ENCODE measurements at places on chromosomes 5 and 9.
A peak's percentile ranks its signal among the peaks of the same experiment; 100 is the strongest.

DNA sequence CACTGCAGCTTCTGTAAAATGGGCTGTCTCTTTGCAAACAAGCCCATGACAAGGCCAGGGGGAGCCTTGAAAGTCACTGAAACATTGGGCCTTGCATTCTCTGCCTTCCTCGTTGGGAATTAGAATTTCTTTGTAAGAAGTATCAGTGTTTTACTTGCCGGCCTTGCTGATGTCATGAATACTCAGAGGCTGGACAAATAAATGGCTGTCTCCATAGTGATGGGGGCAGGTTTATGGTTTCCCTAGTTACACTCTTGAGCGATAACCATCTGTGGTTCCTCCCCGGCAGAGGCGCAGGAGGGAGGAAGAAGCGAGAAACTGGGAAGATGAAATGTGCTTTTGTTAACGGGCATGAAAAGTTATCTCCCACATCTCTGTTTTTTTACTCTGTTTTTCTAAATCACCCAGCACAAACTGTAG, 272.7 kb upstream of the PANK3 start:
- DNase-seq = peak; percentile 67

DNA sequence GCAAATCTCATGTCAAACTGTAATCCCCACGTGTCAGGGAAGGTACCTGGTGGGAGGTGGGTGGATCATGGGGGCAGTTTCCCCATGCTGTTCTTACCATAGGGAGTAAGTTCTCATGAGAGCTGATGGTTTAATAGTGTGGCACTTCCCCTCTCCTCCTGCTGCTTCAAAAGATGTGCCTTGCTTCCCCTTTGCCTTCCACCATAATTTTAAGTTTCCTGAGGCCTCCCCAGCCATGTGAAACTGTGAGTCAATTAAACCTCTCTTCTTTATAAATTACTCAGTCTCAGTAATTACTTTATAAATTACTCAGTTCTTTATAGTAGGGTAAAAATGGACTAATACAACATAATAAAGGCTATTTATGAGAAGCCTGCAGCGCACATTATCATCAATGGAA, 7.1 kb upstream of the CNTRL start:
- DNase-seq = no peak

DNA sequence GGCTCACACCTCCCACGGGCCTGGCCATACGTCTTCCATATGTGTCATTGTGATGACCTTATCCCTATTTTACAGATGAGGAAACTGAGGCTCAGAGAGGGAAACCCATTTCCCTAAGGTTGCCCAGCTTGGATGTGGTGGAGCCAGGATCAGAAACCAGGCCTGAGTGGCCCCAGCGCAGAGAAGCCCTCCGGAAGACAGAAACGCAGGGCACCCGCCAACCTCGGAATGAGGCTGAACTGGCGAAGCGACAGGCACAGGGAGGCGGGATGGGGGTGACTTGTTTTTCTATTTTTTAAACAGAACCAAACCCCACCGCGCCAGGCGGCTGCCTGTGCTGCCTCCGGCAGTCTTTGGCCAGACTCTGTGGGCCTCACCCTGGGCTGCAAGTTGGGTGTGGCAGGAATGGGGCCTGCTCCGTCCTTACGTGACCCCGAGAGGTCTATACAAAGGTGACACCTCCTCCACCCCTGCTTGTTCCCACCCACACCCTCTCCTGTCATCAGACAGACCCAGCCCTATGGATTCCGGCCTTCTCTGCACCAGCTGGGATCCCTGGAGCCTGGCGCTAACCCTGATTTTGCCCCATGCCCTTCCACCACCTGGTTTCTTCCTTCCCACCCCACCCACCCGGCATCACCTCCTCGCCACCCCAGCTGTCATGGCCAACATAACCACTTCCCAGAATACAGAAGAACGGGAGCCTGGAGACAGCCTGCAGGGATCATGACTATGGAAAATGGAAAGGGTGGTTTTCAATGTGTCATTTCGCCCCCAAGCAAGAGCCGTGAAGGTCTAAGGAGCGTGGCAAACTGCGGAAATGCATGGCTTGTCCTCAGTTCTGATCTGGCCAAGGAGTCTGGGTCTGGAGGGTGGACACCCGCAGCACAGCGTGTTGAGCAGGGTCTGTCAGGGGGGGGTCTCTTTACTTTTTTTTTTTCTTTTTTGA, 23.6 kb downstream of the PLPP7 start:
- no peak for DNase-seq

DNA sequence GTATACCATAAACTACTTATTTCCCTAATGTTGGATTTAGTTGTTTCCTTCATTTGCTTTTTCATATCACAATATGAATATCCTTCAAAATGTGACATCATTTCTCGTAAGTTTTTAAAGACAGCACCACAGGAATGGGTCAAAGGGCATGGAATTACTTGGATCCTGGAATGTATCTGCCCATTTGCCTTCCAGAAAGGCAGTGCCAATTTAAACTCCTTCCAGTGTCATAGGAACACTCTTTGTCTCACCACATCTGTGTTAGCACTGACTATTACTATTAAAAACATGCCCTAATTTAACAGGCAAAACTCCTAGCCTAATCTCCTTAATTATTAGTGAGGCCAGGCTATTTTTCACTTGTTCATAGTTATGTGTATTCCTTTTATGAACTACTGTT, 58.0 kb downstream of the SPTLC1 start:
- DNase-seq = no peak

GRCh38 chr5:109291090-109291489, 118.7 kb downstream of the PJA2 start:
- no peak for DNase-seq

DNA sequence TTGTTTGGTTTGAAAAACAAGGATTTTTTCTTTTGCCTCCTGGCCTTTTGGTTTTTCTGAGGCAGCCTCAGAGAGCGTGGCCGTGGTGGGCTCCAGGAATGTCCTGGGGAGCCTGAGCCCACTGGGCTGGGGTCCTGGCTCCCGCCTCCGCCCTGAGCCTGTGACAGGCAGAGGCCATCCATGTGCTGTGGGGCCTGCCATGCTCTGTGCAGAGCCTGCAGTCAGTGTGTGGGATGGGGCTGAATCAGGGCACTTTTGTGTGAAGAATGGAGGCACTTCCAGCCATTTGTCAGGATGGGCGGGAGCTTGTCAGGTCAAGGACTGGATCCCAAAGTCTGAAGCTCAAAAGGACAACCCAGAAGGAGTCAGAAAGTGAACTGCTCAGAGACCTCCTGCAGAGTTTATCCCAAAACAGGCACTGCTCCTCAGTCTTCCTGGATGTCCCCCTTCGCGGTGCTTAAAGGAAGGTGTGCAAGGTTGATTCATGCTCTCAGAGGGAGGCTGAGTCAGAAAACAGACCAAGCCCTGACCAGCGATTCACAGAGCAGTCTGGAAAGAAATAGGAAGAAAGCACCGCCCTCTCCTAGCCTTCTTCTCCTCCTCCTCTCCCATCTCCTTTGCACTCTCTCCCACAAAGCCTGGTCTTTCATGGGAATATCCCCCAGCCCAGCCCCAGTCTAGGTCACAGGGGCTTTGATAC, 53.2 kb downstream of the MVB12B start:
- no peak for DNase-seq
